ENCODE measurements at places on chromosomes 3 and 15.

DNA sequence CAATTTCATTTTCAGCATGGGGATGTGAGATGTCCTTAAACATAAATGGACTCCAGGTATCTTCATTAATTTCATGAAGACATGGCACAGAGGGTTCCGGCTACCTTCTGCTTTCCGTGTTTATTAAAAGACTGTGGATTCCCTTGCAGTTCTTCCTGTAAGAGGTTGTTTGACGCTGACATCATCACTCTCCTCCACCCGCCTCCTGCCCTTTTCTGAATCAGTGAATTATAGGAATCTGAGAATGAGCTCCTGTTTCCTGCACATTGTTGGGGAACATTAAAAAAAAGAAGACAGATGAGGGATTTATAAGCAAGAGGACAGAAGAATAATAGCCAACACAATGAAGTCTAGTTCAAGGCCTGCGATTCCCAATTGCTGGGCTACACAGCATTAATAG lies 191.3 kb downstream of the LPP start:
- no peak for DNase-seq

DNA sequence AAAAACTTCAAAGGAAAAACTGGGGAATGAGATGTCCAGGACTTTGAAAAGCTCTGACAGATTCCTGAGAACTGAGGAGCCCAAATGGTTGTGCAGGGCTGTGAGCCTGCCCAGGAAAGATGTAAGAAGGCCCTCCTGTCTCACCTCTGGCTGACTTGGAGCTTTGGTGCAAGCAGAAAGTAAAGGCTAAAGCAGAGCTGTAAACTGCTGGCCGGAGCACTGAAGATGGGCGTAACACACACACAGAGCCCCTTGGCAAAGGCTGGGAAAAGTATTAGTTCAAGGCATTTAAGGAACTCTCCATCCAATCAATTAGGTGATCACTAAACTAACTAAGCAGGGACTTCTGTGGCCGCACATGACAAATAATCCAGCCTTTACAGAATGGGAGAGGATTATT lies 144.1 kb upstream of the HACD2 start:
- no peak for DNase-seq

DNA sequence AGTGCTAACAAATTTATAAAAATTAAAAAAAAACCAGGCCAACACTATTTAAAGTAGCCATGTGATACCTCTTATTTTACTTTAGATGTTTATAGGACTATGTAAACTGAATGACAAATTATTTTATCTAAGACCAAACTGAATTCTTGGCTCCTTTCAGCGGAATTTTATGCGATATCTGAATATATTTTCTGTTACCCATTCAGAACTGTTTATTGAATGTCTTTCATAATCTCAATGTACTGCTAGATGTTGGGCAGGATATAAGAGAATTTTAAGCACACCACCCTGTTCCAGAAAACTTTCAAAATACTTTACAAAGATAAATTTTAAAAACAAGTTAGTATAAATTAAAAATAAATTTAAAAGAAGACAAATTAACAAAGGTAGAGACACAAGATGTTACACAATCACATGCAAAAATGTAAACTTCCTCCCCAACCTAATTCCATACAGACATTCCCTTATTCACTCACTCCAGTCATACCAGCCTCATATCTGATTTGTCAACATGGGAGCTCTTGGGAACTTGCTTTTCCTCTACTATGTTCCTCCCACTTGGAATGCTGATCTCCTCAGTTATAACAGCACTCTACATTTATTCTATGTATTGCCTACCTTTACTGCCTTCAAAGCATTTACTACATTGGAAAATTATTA lies 154.6 kb upstream of the MBNL1 start:
- no peak for DNase-seq

GRCh38 chr15:23503980-23504379 lies 56.9 kb upstream of the GOLGA6L2 start:
- DNase-seq, result no peak
